Activated B cell treated with CpG ODN at 0.5 μM for 24 hours (primary cell): ENCODE measurements at places on chromosomes 7 and 10. TPM values are rescaled to one million over a fixed set of nuclear protein-coding genes. Genes with fewer than 3 reads are reported as not detected.

The CPA1 gene
- not detected in 2 replicates for total RNA-seq

The PHKG1 gene
- total RNA-seq, result 2.0 and 3.4 TPM in 2 replicates

The FAM13C gene
- not detected in 2 replicates for total RNA-seq

The IMPDH1 gene
- 42.3 and 45.8 TPM in 2 replicates for total RNA-seq

DNA sequence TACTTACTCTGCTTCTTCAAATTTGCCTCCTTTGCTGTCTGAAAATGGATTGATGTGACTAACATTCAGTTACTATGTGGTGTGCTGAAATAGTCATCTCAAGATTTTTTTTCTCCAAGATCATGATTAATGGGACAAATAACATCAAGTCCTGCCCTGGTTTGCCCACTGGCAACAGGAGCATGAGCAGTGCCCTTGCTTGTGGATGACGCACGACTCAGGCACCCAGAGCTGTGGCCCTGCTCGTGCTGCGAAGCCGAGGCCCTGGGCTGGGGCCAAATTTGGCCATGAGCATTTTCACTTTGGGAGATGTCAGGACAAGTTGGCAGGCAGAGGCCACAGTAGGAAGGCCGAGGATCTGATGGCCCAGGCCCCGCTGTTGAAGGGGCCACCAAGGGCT, 239.8 kb upstream of the IGFBP3 start:
- no peak for DNase-seq

- no peak for DNase-seq
Observed at GRCh38 chr7:121084748-121085336, 96.3 kb downstream of the CPED1 start.

GRCh38 chr10:72009425-72010081, 45.4 kb downstream of the CHST3 start:
- no peak for DNase-seq

GRCh38 chr10:31204090-31204489, 114.9 kb upstream of the ZEB1 start:
- no peak for DNase-seq

DNA sequence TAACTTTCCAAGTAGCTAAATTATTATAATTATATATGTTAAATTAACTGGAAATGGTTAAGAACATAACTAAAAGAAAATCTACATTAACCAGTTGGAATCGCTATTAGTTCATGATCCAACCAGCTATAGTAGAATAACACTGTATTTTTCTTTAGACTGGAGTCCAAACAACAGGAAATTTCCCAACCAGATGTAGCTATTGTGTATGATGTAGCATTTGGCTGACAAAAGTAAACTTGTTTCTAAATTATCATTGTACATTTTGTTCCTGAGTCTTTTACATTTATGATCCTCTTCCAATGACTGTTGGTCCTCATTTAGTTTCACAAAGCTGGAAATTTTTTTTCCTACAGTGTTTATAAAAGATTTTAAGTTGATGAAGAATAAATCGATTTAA, 62.1 kb downstream of the PAPSS2 start:
- no peak for DNase-seq

DNA sequence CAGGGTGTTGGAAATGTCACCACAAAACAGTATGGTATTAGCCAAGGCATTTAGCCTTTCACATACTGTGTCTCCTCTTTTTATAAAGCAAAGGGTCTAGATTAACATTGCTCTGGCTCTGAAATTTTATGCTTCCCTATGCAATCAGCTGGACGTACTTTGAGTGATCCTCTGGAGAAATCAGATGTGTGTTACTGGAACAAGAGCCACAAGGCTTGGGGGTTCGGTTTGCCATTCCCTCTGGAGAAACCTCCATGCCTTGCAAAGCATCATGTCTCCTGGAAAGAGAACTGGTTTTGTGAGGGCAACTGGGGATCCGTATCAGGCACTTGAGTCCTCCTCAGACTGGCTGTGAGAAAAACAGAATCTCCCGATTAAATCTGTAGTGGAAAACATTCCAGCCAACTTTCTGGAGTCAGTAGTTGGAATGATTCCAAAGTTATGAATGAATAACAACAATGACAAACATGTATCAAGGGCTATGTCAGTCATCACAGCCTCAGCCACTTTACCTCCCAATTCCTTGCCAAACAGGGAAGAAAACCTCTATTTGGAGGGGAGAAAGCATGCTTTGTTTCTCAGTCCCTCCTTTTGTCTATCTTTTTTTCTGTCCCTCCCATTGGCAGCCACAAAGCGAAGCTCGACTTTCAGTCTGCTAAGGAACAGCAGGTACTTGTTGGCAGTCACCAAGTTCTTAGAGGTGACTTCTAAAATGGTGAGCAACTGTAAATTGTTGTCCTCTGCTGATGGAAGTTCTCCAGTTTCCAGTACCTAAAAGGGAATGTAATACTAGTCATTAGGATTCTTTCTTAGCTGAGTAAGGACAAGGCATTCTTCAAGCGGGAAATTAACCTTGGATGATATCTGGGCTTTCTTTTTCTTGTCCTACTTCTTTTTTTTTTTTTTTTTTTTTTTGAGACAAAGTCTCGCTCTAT, 864.8 kb upstream of the AUTS2 start:
- no peak for DNase-seq

GRCh38 chr10:75108684-75109458, 2.6 kb upstream of the SAMD8 start:
- no peak for DNase-seq

DNA sequence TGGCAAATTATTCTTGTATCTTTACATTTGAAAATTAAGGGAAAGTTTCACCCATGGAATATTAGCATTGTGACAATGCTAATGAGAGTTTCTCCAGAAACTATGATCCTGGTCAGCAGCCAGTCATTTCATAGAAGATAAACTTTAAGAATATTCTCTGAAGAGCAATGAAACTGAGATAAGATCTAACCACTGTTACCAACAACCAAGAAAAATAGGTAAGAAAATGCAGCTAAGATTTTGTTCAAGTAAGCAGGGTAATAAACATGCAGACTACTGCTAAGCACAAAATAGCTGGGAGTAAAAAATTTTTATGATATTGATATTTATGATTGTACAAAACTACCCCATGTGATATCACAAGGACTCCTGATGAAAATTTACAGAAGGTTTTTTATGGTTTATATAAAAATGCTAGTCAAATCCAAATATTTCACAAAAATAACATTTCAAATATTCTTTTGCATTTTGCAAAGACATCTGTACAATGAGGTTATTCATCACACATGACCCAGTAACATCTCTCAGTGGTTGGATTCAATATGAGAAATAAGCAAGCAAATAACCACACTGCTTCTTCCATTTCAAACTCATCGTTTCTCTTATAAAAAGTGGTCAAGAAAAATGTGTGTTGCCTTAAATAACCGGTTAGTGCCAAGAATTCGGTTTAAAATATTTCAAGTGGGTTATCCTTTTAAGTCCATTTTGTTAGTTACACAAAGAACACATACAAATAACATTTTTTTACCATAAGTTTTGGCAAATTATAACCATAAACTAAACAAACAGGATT, 251.6 kb downstream of the DIP2C start:
- no peak for DNase-seq

DNA sequence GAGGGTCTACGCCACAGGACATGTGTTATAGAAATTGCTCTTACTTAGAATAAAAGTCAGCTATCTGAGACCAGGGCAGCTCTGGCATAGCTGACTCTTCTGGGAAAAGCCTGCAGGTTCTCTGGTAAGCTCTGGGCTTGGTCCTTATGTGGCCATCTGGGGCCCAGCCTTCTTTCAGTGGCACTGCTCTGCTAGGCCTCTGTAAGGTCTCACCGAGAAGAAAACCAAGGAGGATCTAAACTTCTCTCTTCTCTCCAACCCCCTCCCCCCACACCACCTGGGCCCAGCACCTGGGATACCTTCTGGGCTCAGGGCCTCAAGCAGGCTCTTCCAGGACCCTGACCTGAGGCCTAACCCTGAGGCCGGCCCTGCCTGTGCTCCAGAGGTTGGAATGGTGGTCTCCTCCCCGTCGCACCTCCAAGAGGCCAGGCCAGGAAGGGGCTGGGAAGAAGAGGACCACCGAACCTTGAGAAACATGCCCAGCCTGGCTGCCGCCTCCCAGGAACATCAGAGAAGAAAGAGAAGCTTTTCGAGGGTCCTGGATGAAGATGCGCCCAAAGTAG, 323.6 kb downstream of the GFRA1 start:
- DNase-seq, result no peak

DNA sequence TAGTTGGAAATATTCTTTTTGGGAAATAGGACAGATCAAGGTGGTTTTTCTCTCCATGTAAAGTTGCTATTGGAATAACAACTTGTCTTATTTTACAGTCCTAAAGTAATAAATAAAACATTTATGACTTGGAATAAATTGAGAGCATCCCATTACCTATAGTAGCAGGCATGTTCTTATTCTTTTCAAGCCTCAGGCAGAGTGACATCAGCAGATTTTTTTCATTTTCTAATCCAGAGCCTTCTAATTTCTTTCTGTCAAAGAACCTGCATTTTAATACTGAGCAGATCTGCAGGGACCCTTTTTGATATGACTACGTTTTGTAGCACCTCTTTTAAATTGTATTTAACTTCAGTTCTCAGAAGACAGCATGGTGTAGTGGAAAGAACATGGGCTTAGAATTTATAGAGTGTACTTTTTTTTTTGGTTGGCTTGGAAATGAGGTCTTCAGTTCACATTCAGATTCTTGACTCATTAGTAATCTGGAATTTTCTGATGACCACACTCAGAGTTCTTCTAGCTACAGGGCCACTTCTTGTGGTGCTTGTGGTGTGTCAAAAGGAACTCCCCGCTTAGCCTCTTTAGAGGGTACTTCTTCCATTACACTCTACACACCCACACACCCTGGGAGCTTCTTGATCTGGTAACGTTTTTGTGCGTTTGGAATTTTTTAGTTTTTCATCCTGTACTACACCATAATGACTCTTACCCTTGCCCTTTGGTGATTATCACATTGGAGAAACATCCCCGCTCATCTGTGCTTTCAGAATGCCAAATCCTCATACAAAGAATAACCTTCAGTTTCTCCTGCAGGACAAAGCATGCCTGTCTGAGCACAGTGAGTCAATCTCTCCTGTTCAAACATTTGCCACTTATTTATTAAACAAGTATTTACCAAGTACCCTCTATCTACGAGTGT, 34.6 kb downstream of the AGK start:
- no peak for DNase-seq

DNA sequence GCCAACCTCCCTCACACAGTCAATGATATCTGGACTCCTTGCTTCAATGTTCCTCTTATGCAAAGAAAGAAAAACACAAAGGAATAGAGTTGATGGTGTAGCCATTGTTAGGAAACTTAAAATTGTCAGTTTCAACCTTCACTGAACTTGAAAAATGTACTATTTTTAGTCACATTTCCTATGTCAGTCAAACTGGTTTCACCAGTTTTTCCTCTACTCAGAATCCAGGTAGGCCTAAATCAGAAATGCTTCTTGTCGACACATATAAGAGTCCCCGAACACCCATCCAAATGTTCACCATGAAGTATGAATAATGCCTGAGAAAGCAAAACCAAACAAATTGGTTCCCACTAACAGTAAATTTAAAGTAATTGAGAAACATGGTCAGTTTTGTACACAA, 42.4 kb upstream of the ZMYND11 start:
- DNase-seq, result no peak

DNA sequence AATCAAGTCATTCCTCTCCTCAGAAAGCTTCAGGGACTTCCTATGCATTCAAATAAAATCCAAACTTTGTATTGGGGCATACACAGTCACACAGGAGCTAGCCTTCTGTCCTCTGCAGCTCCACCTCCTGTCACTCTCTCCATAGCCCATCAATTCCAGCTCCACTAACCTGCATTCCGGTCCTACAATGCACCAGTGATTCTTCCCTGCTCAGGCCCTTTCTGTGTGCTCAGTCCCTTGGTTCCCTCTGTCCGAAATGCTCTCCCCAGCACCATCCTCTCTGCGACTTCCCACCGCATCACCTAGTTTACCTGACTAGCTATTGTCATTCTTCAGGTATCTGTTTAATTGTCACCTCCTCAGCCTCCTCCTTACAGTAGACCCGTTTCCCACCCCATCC, 26.4 kb upstream of the YAE1 start:
- no peak for DNase-seq

- DNase-seq, result no peak
Observed at GRCh38 chr7:19930851-19931250, 157.4 kb upstream of the TMEM196 start.
